ENCODE measurements at places on chromosomes 11 and 22. TPM values are rescaled to one million over a fixed set of nuclear protein-coding genes. Genes with fewer than 3 reads are reported as not detected.

DNA sequence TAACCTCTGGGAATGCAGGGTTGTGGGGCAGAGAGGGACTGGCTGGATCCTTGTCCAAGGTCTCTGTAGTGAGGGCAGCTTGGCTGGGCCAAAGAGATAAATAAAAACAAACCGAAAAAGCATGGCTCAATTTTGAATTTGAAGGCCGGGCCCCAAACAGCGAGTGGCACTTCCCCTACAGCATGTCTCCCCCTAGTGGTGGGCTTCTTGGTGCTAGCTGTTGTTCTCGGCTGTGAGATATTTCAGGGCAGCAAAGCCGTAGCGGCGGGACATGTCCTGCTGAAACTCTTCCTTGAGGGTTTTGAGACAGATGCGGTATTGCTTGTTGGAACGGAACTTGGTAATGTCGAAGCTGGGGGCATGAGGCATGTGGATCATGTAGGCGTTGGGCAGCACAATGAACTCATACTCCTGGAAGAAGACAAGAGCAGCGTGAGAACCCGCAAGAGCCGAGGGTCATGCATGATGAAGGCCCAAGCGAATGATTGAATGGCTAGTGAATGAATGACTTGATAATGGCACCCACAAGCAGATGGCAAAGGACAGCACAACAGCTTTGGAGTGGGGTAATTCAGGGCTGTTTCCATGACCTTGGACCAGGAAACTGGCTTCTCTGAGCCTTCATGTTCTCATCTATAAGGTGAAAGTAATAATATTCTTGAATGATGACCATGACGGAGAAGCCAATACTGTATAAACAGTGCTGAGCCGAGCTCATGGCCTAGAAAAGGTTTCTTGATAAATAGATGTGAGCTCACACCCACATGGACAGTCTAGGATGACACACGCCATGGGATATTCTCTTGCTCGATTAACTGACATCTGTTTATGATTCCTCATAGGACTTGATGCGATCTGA, 216.3 kb upstream of the SYN3 start:
- H3K27ac ChIP-seq, result no peak overlapping the region
- no peaks in the 10 kb centered on the region for H3K27me3 ChIP-seq
- H3K4me3 ChIP-seq, result no peak overlapping the region
- no peaks in the 10 kb centered on the region for H3K36me3 ChIP-seq
- no peak for DNase-seq
- no peaks in the 10 kb centered on the region for H3K4me1 ChIP-seq

- H3K4me3 ChIP-seq, result no peak overlapping the region
- H3K27ac ChIP-seq, result no peak overlapping the region
- no peaks in the 10 kb centered on the region for H3K4me1 ChIP-seq
- no peak for DNase-seq
Observed at GRCh38 chr11:125272092-125272491, 107.5 kb downstream of the PKNOX2 start.

DNA sequence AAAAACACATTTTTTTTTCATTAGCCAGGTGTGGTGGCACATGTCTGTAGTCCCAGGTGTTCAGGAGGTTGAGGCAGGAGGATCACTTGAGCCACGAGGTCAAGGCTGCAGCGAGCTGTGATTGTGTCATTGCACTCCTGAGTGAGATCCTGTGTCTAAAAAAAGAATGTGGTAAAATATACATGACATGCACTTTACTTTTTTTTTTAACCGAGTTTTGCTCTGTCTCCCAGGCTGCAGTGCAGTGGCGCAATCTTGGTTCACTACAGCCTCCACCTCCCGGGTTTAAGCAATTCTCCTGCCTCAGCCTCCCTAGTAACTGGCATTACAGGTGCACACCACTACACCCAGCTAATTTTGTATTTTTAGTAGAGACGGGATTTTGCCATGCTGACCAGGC, 22.5 kb upstream of the CLDN5 start:
- no peaks in the 10 kb centered on the region for H3K36me3 ChIP-seq
- H3K4me1 ChIP-seq, result no peaks in the 10 kb centered on the region
- no peaks in the 10 kb centered on the region for H3K27me3 ChIP-seq
- no peak overlapping the region for H3K4me3 ChIP-seq
- no peak for DNase-seq

The TP53AIP1 gene
- total RNA-seq, result 0.16 TPM

DNA sequence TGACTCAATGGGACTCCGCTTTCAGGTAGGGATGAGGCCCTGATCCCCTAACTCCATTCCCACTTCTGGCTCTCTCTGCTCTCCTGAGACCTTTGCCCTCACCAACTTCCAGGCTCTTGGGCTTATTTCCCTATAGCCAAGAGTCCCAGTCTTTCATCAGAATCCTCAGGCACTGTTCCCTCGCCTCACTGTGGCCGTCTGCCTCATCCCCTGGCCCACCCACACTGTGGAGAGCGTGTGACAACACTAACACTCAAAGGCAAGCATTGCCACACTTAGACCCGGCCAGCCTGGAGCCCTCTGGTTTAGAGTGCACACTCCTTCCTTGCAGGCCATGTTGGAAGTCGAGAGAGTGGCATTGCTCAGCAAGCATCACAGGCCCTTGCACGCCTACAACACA, 27.0 kb downstream of the SERPINH1 start:
- no peak for DNase-seq
- no peaks in the 10 kb centered on the region for H3K4me1 ChIP-seq
- H3K27me3 ChIP-seq, result no peaks in the 10 kb centered on the region
- H3K4me3 ChIP-seq, result no peak overlapping the region
- no peak overlapping the region for H3K27ac ChIP-seq
- no peaks in the 10 kb centered on the region for H3K36me3 ChIP-seq

The GUCY1A2 gene
- total RNA-seq, result 3.2 TPM

The OR51B5 gene
- total RNA-seq, result 0.32 TPM
